ENCODE measurements at places on chromosomes 11 and 22.

GRCh38 chr22:28647216-28647615 lies 32.4 kb downstream of the TTC28 start:
- no peak for DNase-seq

- DNase-seq, result no peak
Observed at GRCh38 chr22:41544671-41545476, 604 bp upstream of the POLR3H start.

GRCh38 chr11:31702966-31703365 lies 108.2 kb downstream of the PAX6 start:
- no peak for DNase-seq

DNA sequence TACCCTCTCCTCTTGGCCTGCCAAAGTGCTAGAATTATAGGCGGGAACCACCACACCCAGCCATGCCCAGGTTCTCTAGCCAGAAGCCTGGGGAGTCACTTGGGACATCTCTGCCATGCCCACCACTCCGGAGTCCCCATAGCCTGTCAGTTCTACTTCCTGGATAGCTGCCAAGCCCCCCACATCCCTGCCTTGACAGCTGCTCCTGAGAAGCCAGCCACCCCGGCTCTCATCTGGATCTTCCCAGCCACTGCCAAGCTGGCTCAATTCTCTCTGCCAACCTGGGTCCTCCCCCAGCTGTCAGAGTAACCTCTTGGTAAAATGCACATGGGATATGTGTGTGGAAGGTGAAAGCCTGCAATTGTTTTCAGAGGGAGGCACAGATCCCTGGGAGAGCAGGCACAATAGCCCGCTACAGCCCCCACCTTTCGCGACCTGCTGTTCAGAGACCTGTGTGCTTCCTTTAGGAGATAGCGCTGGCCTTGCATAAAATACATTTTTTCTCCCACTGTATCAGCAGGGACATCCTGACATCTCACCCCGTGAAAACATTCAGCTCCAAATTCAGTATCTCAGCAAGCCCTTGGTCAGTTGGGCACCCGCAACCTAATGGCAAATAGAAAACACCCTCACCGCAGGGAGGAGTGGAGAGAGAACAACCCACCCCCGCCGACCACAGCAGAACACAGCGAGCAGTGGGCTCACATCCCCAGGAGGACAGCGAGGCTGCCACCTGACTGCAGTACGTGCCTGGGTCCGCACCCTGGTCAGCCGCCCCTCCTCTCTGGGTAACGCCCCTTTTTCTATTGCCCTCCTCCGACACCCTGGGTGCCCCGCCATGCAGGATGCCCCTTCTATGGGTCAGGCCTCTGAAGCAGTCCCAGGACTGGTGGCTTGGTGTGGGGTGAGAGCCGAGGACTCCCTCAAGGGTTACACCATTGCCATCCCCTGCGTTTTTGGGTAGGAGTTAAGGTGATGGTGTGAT lies 1342.2 kb downstream of the BRD1 start:
- no peak for DNase-seq
